Cardiac atrium fibroblast (primary cell): ENCODE measurements at places on chromosomes 12 and 14. TPM values are rescaled to one million over a fixed set of nuclear protein-coding genes. Genes with fewer than 3 reads are reported as not detected.

CLEC1B gene
- not detected in 2 replicates for total RNA-seq

NR1H4 gene
- total RNA-seq, result not detected in 2 replicates

KRT6A gene
- total RNA-seq, result not detected in 2 replicates

FBLN5 gene
- total RNA-seq, result 58.3 and 74.8 TPM in 2 replicates

TSPAN11 gene
- total RNA-seq, result not detected in 2 replicates

REP15 gene
- 0.54 and 0.65 TPM in 2 replicates for total RNA-seq

OASL gene
- not detected in 2 replicates for total RNA-seq

PARP11 gene
- 2.2 and 9.1 TPM in 2 replicates for total RNA-seq

KRT5 gene
- not detected in 2 replicates for total RNA-seq

RASSF8 gene
- 29.1 and 44.7 TPM in 2 replicates for total RNA-seq

NANOG gene
- total RNA-seq, result not detected in 2 replicates

MUCL1 gene
- total RNA-seq, result not detected in 2 replicates

RPGRIP1 gene
- total RNA-seq, result not detected in 2 replicates

SDR9C7 gene
- not detected in 2 replicates for total RNA-seq

ZNF84 gene
- total RNA-seq, result 21.4 and 26.2 TPM in 2 replicates

SOAT2 gene
- total RNA-seq, result not detected in 2 replicates

HSPA2 gene
- 4.9 and 7.9 TPM in 2 replicates for total RNA-seq

LIN7A gene
- total RNA-seq, result 5.3 and 12.1 TPM in 2 replicates

TMEM132D gene
- total RNA-seq, result not detected in 2 replicates

RNASE7 gene
- not detected in 2 replicates for total RNA-seq

ZC3H10 gene
- 1.1 and 1.8 TPM in 2 replicates for total RNA-seq

CD69 gene
- not detected in 2 replicates for total RNA-seq

DHH gene
- not detected in 2 replicates for total RNA-seq

EIF2B1 gene
- total RNA-seq, result 45.5 and 81.8 TPM in 2 replicates

CAPZA3 gene
- not detected in 2 replicates for total RNA-seq

GDF3 gene
- not detected in 2 replicates for total RNA-seq

OTOGL gene
- 0.81 and 1.1 TPM in 2 replicates for total RNA-seq

SLC25A47 gene
- not detected in 2 replicates for total RNA-seq

TMED8 gene
- 5.8 and 8.9 TPM in 2 replicates for total RNA-seq

ARHGEF25 gene
- 10.5 and 11.0 TPM in 2 replicates for total RNA-seq

PRB2 gene
- not detected in 2 replicates for total RNA-seq

STAC3 gene
- total RNA-seq, result not detected in 2 replicates

TAMALIN gene
- total RNA-seq, result 6.8 and 20.4 TPM in 2 replicates

PRR4 gene
- not detected in 2 replicates for total RNA-seq
